ENCODE measurements at places on chromosomes 12 and 14. TPM values are rescaled to one million over a fixed set of nuclear protein-coding genes. Genes with fewer than 3 reads are reported as not detected.

The KRT80 gene
- total RNA-seq = not detected

The SLC25A47 gene
- total RNA-seq = not detected

The CCDC184 gene
- total RNA-seq = 0.32 TPM

The BEGAIN gene
- total RNA-seq = 2.6 TPM

The CD69 gene
- 158 TPM for total RNA-seq

The RNASE3 gene
- total RNA-seq = not detected

The HRK gene
- 0.12 TPM for total RNA-seq

The VDR gene
- total RNA-seq = 224 TPM

The DNAI7 gene
- total RNA-seq = not detected

Data from activated T-cell treated with anti-CD3 and anti-CD28 coated beads, Interleukin-2, amount 50 U/mL, for 72 hours (primary cell).